ENCODE measurements at places on chromosomes 7 and 10.
A peak's percentile ranks its signal among the peaks of the same experiment; 100 is the strongest.

GRCh38 chr10:79407423-79407796 is 38.0 kb downstream of the ZCCHC24 start:
- DNase-seq = peak; percentile 50

DNA sequence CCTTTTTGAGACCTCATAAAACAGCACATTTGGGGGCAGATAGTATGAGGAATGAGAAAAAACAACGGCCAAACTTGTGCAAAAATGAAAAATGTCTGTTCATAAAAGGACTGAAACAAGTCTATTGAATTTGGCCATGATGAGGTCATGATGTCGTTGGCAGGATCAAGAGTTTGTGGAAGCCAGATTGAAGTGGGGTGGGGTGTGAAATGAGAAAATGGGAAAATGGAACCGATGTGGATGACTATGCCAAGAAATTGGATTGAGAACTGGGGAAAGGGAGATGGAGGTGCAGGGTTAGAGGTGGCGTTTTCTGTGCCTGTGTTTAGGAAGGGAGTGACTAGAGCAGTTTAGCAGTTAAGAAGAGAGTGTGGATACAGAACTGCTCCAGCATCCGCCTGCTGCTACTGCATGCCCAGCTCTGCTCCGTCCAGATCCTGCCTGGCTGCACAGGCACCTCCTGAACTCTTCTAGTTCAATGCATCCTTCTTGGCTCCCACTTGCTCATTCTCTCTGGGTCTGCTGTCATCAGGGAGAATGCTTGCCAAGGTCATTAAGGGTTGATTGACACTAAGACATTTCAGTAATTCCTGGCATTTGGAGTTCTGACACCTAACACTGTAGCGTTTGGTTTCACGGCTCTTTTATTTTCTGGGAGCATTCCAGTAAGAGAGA is 111.9 kb downstream of the GALNT17 start:
- no peak for DNase-seq

DNA sequence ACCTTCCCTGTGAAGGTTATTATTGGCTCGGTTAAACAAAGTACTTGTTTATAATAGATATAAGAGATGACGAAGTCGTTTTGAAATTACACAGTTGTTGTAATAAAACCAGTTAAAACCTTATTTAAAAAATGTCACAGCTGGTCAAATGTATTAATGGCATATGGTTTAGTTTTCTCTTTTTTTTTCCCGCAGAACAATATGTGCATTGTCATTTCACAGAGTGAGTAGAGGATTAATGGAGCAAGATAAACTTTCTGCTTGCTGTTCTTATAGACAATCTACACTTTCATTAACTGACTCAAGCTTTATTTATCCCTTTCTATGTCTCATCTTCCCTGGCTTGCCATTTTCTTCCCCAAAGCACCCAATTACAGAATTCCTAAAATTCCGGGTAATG is 404.3 kb upstream of the NPVF start:
- DNase-seq = no peak

DNA sequence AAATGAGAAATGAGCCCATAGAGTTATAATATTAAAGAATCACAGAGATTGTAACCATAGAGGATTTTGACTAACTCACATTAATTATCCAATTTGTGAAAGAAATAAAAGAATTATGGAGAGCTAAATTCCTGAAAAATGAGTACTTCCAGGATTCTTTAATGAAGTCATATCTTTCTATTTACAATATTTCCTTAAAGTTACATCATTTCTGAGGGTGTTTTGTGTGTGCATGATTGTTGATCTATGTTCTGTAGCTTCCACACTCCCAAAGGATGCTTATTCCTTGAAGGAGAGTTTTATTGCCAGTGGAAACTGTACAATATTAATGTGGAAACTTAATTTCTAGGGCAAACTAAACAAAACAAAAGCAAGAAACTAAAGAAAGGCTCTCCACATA is 299.6 kb downstream of the MDFIC start:
- no peak for DNase-seq

DNA sequence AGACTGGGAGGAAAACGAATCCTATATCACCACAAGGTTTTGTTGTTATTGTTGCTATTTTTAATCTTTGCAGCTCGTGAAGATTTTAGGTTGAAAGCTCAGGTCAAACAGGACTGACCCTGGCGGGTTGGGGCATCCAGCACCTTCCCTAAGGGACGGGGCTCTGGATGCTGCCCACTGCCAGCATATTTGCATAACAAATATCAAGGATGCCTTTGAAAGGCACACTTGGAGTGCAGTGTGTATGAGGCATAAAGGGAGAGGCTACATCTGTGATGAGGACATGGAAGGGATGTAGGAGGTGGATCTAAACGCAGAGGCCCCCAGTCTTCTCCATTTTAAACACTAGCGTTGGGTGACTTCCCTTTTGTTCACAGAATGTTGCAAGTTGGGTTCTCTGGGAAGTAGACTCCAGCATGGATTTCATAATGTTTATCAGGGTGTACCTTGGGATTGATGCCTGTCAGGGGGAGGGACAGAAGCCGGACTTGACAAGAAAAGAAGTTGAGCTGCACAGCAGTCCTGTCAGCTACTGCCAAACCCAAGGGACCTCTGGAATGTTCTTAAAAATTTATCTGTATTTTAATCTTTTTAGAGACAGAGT is 181.1 kb upstream of the IMMP2L start:
- no peak for DNase-seq

GRCh38 chr10:33556620-33557019 is 222.2 kb upstream of the NRP1 start:
- no peak for DNase-seq

DNA sequence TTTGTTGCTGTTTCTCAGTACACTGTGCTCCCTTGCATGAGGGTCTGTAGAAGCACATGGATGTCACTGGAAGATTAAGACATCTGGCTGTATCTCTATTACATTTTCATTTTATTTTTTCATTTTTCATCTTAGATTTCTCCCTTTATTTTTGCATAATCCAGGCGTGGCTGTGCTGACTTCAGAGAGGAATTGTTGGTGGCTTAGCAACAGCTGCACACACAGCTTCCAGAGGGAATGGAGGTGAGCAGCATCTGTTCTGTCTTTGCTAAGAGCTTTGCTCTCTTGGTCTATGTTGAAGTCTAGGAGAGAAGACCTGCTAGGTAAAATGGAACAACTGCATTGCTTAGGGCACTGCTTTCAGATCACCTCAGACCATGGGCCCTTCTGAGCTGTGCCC is 254.4 kb upstream of the SP4 start:
- DNase-seq = no peak

GRCh38 chr7:100612730-100613390 is 520 bp downstream of the MOSPD3 start:
- DNase-seq = peak; percentile 71

DNA sequence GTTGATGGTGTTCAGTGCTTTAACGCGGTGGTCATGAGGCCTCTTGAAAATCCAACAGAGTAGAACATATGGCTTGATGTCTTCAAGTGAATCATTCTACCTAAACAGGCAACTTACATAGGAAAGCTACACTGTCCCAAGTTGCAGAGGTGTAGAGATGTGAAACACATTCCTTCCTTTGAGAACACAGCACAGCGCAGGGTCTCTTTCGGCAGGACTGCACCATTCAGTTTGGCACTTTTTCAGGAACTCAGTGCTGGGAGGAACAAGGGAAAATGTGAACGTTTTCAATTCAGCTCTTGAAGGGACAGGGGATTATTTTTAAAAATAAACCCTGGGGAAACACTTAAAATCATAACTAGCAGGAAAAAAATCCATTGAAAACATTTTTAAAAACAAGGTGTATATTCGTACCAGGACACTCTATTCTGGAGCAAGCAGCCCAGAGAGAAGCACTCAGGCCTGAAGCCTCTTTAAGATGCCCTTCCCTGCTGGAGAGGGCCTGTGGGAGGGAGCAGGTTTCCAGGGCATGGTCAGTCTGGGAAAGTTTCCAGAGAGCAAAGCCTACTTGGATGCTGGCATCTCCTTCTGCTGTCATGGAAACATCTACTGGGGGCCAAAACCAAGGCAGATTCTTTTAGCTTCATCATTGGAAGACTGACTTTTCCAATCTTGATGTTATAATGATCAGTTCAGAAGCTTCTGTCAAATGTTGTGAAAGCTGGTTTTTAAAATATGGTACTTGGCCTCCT is 60.4 kb upstream of the NPVF start:
- DNase-seq = no peak

GRCh38 chr7:43559946-43560335 is 23.0 kb upstream of the STK17A start:
- DNase-seq = no peak

GRCh38 chr10:124906551-124907001 is 35.3 kb upstream of the ZRANB1 start:
- DNase-seq = no peak

- no peak for DNase-seq
Observed at GRCh38 chr10:18436902-18437301, 214.5 kb downstream of the NSUN6 start.

DNA sequence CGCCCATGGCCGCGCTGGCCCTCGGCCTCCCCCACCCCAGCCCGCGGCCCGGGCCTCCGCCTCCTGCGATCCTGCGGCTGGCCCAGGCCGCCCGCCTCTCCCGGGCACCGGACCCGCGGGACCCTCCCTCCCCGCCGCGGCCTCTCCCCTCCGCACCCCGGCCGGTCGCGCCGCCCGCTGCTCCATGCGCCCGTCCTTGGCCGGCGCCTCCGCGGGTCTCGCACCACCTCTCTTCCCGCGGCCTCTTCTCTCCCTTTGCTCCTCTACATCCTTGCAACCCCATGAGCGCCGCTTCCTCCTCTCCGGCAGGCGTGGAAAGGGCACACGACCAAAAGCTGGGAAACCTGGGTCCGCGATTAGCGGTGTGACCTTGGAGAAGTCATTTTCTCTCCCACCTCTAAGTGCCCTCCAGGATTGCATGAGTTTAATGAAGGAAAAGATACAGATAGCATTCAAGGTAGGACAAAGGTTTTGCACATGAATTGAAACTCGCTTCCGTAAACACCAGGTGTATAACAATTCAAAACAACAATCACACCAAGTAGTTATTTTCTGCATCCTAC is 448 bp upstream of the SRPK2 start:
- no peak for DNase-seq

- DNase-seq = no peak
Observed at GRCh38 chr7:116799916-116800315, 62.5 kb upstream of the CAPZA2 start.

GRCh38 chr10:27944005-27944404 is 54.9 kb downstream of the ODAD2 start:
- no peak for DNase-seq

DNA sequence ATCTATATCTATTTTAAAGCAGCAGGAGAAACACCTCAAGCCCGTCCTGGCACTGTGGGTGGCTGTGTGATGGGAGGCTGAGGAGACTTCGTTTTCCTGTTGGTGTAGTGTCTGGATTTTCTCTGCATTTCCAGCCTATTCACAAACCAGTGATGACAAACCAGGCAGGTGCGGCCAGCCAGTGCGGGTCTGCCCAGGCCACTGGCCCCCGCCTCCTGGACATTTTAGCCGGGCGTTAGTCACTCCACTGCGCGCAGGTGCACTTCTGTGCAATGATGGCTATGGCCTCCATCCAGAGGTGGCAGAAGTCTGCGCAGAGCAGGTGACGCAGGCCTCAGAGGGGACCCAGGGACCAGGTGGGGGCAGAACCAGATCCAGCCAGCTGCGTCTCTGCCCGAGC is 64.9 kb upstream of the PITRM1 start:
- no peak for DNase-seq

DNA sequence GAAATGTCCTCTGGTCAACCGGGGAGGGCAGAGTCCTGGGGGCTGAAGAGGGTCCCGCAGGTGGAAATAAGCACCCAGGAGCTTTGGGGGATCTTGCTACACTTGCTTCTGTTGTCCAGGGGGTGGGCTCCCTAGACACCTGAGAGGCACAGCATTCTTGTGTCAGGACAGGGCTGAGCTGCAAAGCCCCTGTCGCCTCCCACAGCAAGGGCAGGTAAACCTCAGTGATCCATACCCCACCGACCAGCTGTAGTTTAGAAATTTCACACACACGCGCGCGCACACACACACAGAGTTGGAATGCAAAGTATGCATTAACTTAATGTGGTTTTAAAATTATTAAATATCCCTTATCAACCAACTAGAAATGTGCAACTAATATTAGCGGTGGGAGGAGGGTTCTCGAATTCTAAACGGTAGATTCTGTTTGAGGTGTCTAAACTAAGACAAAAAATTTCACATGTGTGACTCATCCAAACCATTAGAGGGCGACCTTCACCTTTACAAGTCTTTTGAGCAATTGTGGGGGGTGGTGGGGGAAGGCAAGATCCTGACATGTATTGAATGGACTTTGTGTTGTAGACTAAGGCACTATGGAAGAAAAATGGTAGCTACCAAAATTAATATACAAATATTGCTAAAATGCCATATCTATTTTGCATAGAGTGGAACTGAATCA is 34.3 kb upstream of the PTF1A start:
- no peak for DNase-seq

GRCh38 chr7:42236976-42237810 is at the start of gene GLI3:
GLI3 (minus strand) TSS chr7:42237209; CDS start chr7:42223253, 13,956 bp downstream.
- peak; percentile 89 for DNase-seq

DNA sequence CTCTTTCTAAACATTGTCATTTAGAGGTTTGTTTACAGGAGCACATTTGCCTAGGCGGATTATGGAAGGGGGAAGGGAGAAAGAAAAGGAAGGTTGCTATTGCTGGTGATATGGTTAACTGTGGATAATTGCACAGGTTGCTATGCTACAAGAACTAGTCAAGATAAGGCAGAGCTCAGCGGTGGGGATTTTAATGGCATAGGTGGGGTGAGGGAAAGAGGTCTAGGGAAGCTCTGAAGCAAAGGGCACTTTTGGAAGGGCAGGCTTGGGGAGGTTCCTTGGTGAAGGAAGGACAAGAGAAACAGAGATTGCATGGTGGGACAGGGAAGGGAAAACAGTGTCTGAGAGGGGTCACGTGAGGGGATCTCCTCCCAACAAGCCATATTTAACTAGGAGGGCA is 19.5 kb downstream of the HYAL4 start:
- no peak for DNase-seq

DNA sequence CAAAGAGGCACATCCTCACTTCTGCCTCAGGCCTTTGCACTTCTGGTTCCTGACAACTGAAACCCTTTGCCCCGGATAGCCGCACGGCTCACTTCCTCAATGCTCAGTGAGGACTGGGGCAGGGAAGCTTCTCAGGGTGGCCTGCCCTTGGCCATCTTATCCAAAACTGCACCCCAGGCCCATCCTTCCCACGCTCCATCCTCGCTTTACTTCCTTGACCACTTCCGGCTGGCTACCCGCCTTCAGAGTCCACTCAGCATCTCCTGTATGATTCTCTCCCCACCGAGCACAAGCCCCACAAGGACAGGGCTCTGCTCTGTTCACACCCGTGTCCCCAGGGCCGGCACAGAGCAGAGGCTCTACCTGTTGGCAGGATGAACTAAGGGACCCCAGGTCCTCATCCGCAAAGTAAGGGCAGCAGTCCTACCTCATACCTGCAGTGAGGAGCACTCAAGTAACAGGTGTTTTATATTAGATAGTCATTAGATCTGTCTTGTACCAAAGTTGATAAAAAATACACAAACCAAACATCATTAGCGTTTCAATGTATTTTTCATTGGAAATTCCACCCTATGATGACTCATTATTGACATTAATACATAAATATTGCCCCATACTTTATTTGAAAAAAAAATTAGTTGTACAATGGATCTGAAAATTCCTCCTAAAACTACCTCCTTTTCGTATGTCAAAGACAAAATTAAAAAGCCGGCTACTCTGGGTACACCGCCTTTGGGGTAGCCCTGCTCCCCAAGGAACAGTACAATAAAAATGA is 35.0 kb downstream of the GNA12 start:
- DNase-seq = peak; percentile 67

Data from Right ventricle myocardium inferior (tissue), 1 donor.